H9 (cell line): ENCODE measurements at places on chromosomes 16 and 17. TPM values are rescaled to one million over a fixed set of nuclear protein-coding genes. Genes with fewer than 3 reads are reported as not detected.

The RNF135 gene
- total RNA-seq = 8.0 TPM in 2 replicates

The MEOX1 gene
- total RNA-seq = not detected in 2 replicates

The SLC16A5 gene
- total RNA-seq = 17.0 and 17.1 TPM in 2 replicates

The GLG1 gene
- total RNA-seq = 133 and 135 TPM in 2 replicates

The CAVIN1 gene
- 65.2 and 70.0 TPM in 2 replicates for total RNA-seq

The HOXB8 gene
- not detected in 2 replicates for total RNA-seq

The KRT36 gene
- total RNA-seq = not detected in 2 replicates
